Amniotic epithelial cell (primary cell): ENCODE measurements at places on chromosomes 2 and 18.

GRCh38 chr2:162433491-162433890 lies 89.6 kb downstream of the GCA start:
- no peak for DNase-seq

DNA sequence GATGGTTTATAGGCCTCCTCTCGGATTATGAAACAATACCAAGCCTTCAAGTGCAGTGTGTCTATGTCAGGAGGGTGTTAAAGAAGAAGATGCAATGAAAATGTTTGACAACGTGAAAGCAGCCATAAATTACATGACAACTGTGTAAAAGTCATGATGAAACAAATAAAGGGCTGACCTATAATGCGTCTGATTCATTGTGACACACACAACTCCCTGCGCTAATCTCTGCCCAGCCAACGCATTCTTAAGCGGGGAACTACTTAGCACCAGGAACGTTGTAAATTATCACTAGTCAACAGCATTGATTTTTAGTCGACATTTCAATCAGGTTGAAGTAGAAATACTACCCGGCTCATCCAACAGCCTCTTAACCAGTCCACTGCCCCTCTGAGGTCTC lies 26.8 kb downstream of the BCL11A start:
- no peak for DNase-seq

DNA sequence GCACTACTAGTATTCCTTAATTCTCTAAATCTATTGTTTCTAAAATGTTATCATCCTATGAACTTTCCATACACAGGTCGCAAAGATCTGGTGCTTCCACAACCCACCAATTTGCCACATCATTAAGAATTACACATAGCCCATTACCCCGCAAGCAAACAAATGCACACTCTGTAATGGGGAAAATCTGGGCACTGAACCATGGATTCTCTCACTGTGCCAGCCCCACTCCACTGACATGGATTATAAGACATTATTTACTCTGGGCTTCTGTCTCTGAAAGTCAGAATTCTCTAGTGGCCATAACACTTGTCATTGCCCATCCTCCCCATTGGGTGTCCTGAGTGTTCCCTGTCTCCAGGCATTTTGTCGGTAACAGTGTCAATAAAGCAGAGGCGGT lies 537.1 kb downstream of the EPHA4 start:
- no peak for DNase-seq

- DNase-seq, result no peak
Measured at GRCh38 chr2:12278217-12278750, 438.5 kb upstream of the TRIB2 start.

GRCh38 chr18:65016631-65017371 lies 734.0 kb upstream of the CDH7 start:
- no peak for DNase-seq

DNA sequence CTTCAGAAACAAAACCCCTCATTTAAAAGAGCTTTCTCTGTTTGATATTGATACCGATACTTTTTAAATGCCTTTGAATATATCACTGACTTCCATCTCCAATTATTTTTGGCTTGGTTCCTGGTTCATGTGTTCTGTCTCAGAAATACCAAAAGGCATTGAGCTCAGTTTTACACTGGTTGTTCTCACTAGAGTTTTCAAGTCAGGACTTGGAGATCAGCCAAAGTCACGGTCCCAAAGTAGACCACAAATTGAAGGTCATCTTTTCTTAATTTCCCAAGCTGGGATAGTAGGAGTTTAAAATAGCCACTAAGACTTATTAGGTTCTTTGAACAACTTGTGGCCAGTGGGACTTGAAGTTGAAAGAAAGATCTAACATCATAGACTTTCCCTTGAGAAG lies 24.2 kb downstream of the DHRS9 start:
- DNase-seq, result no peak

DNA sequence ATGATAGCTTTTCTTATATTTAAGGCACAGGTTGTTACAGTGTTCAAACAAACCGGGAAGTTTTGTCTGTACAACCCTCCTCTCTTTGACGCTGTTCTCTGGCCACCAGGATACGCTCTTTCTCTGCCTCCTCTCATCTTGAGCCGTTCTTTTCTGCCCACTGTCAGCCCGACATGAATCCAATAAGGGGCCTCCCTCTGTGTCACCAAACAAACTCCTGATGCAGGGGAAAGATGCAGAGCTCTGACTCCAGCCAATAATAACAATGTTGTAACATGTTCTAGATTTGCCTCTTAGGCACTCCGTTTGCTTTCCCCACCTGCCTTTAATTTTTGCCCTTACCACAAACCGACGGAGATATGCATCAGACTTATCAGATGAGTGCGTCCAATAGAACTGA lies 449.3 kb downstream of the SLC4A3 start:
- DNase-seq, result peak; percentile 6

DNA sequence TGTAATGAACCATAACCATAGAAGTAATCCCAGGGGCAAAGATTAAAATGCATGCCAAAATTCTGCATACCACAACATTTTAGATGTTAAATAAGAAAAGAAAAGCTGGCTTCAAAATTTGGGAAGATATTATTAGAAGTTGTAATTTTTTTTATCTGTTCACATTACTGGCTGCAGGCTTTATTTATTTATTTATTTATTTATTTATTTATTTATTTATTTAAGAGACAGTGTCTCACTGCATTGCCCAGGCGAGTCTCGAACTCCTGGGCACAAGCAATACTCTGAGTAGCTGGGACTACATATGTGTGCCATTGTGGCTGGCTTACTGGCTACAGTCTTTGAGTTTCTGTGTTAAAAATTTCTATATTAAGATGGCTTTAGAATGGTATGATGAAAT lies 66.5 kb upstream of the PNPT1 start:
- DNase-seq, result no peak

- DNase-seq, result no peak
Measured at GRCh38 chr2:47297767-47298425, 105.1 kb upstream of the MSH2 start.

GRCh38 chr2:101790857-101791256 lies 93.3 kb downstream of the MAP4K4 start:
- DNase-seq, result no peak

DNA sequence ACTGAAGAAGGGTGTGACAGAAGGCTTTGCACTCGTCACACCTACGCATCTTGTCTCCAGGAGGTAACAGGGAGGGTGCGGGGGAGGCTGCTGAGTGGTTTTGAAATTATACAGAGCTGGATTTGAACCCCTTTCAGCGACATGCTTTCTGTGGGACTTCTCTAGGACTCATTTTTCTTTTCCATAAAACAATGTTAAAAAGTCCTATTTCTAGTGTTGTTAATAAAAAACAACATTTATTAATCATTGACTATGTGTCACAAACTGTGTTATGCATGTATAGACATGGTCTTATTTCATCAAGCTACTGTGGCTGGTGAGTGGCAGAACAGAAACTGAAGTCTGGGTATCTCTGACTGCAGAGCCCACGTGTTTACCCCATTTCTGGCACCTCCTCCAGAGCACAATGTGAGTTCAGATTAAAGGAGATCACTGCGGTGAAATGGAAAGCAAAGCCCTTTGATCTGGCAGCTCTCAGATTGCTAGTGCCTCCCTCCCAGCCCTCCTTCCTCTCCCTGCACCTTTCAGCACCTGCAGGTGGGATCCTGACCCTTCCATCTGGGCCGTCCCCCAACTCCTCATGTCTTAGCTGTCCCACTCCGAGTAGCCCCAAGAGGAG lies 315.5 kb upstream of the MYT1L start:
- DNase-seq, result no peak

GRCh38 chr18:27276479-27276878 lies 91.4 kb upstream of the CHST9 start:
- DNase-seq, result no peak

GRCh38 chr2:233026198-233026813 lies 6.2 kb upstream of the NEU2 start:
- no peak for DNase-seq
